ENCODE measurements at places on chromosomes 4 and X.

GRCh38 chr4:120051253-120051652 is 15.4 kb downstream of the MAD2L1 start:
- DNase-seq: no peak

- peak; percentile 0 for DNase-seq
These were observed 552.4 kb upstream of the MAGEB2 start for GRCh38 chrX:29662759-29663503.

DNA sequence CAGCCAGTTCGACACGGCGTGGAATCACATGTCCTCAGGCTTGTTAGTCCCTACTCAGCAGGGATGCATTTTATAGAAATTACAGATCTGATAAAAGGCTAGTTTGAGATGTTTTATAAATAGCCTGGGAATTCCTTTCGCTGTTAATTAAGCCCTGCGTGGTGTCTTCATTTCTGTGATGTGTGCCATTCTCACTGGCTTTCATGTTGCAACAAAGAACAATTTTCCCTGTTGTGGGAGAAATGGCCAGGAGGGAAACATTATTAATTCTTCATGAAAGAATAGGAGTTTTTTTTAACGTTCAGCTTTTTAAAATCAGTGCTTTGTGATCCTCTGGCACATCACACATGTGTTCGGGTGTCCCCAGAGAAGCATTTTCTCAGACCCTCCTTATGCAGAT is 427.3 kb upstream of the FRG1 start:
- DNase-seq: no peak

GRCh38 chr4:46931981-46932380 is 22.9 kb upstream of the COX7B2 start:
- DNase-seq: no peak

- peak; percentile 63 for DNase-seq
These were observed 9.4 kb upstream of the RPGR start for GRCh38 chrX:38336538-38337240.

Data from large intestine (tissue), 12 donors.